ENCODE measurements at places on chromosomes 12 and 14.

DNA sequence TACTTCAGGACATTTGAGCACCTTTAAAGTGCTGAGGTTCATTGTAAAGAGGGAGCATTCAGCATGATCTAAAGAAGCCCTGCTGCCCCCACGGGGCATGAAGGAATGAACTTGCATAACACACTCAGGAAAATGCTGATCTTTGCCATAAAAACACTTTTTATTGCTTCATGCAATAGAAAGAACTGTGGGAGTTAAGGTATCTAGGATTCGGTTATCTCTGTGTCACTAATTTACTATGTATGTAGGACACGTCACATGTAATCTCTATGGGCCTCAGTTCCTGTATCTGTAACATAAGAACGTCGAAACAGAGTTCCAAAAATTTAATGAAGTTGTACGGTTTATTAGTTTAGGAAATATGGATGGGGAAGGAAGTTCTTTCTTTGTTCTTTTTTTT lies 33.0 kb downstream of the BTBD7 start:
- DNase-seq: no peak

- no peak for DNase-seq
Measured at GRCh38 chr14:50792051-50792477, 38.9 kb downstream of the NIN start.

GRCh38 chr14:50624447-50624846 lies 43.7 kb downstream of the SAV1 start:
- DNase-seq: no peak

DNA sequence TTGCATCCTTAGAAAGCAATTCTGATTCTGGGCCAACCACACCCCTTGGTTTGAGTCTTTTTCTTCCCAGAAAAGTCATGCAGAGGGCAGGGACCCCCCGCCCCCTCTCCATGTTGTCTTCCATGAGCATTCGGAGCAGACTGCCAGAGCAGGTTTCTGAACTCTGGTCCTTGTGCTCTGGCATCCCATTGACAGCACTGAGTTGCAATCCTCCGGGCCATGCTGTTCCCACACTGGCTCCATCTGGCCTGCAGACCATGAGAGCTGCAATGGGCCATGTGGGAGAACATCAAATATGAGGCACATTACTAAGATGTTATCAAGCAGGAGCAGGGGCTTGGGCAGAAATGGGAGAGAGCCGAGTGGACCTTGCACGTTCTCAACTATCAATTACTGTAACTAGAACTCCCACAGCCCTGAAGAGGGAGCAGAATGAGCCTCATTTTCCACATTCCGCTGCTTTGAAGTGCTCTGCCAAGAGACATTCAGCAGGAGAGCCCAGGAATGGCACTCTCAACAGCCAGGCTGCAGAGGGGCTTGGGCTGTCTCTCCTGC lies 157.4 kb downstream of the STXBP6 start:
- DNase-seq: no peak

GRCh38 chr12:89087149-89087825 lies 265.0 kb downstream of the DUSP6 start:
- DNase-seq: no peak

Data from NT2/D1 (cell line).